ENCODE measurements at places on chromosomes 11 and 22. TPM values are rescaled to one million over a fixed set of nuclear protein-coding genes. Genes with fewer than 3 reads are reported as not detected.

The MDK gene
- total RNA-seq = 2.6 TPM

The RIC3 gene
- 52.9 TPM for total RNA-seq

The RIBC2 gene
- 1.6 TPM for total RNA-seq

The SLC37A4 gene
- total RNA-seq = 9.0 TPM

The USP47 gene
- 82.3 TPM for total RNA-seq

The CRYBB2 gene
- not detected for total RNA-seq

DNA sequence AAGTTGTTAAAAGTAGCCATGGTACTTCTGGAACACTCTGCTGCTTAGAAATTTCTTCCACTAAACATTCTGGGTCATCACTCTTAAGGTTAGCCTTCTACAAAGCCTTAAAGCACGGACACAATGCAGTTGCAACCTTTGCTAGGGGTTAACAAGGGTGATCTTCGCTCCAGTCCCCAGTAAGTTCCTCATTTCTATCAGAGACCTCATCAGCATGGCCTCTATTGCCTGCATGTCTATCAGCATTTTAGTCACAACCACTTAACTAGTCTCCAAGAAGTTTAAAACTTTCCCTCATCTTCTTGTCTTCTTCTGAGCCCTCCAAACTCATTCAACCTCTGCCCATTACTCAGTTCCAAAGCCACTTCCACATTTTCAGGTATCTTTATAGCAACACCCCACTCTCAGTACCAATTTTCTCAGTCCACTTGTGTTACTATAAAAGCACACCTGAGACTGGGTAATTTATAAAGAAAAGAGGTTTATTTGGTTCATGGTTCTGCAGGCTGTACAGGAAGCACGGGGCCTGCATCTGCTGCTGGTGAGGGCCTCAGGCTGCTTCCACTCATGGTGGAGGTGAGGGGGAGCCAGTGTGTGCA is 48.7 kb upstream of the TH start:
- no peak overlapping the region for H3K27ac ChIP-seq
- DNase-seq = no peak
- H3K27me3 ChIP-seq = peaks cover 12% of the 10 kb centered on the region
- no peak overlapping the region for H3K4me3 ChIP-seq

- H3K4me3 ChIP-seq = peak within 1 kb of the TSS; percentile 91
- no peaks in the 10 kb centered on the region for H3K36me3 ChIP-seq
- peaks cover 11% of the 10 kb centered on the region for H3K4me1 ChIP-seq
- peaks cover 3% of the 10 kb centered on the region for H3K27me3 ChIP-seq
- peak; percentile 62 for DNase-seq
Observed at GRCh38 chr11:68003846-68004550, at the start of gene UNC93B1. Gene UNC93B1 (minus strand): TSS chr11:68004097. CDS start chr11:68004043, 54 bp downstream.

GRCh38 chr11:119885861-119886567 is 157.0 kb upstream of the NECTIN1 start:
- no peak overlapping the region for H3K4me3 ChIP-seq
- no peak overlapping the region for H3K27ac ChIP-seq
- H3K36me3 ChIP-seq = no peaks in the 10 kb centered on the region
- peaks cover 64% of the 10 kb centered on the region for H3K27me3 ChIP-seq

GRCh38 chr11:69173331-69173730 is 17.6 kb downstream of the SMIM38 start:
- H3K4me3 ChIP-seq = no peak overlapping the region
- no peak for DNase-seq
- no peaks in the 10 kb centered on the region for H3K4me1 ChIP-seq

GRCh38 chr11:120658071-120658423 is 146.5 kb downstream of the GRIK4 start:
- no peaks in the 10 kb centered on the region for H3K36me3 ChIP-seq
- peaks cover 6% of the 10 kb centered on the region for H3K4me1 ChIP-seq
- DNase-seq = no peak
- H3K4me3 ChIP-seq = no peak overlapping the region
- peaks cover 49% of the 10 kb centered on the region for H3K27me3 ChIP-seq

DNA sequence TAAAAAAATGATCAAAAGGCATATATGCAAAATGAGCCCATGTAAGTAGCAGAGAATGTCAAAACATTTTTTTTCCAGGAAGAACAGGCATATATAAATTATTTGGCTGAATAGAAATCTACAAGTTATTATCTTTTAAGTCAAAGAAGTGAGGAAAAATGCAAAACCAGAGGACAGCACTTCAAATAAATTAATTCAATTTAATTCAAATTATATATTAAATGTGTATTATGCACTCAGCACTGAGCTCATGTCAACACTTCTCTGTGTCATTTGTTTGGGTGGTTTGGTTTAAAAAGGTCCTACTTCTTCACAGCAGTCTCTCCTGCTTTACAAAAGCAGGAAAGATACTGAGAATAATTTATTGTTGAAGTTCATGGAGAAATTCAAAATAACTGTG is 41.9 kb upstream of the PDGFD start:
- H3K27ac ChIP-seq = no peak overlapping the region
- H3K36me3 ChIP-seq = no peaks in the 10 kb centered on the region
- peaks cover 5% of the 10 kb centered on the region for H3K27me3 ChIP-seq
- DNase-seq = no peak
- no peaks in the 10 kb centered on the region for H3K4me1 ChIP-seq
- no peak overlapping the region for H3K4me3 ChIP-seq

GRCh38 chr22:50633086-50633485 is 5.1 kb upstream of the ARSA start:
- H3K27me3 ChIP-seq = no peaks in the 10 kb centered on the region
- H3K4me3 ChIP-seq = no peak overlapping the region
- no peak overlapping the region for H3K27ac ChIP-seq
- peaks cover 5% of the 10 kb centered on the region for H3K36me3 ChIP-seq

GRCh38 chr11:30285416-30286121 is 37.3 kb upstream of the ARL14EP start:
- DNase-seq = no peak
- H3K27me3 ChIP-seq = peaks cover 2% of the 10 kb centered on the region
- H3K36me3 ChIP-seq = no peaks in the 10 kb centered on the region

DNA sequence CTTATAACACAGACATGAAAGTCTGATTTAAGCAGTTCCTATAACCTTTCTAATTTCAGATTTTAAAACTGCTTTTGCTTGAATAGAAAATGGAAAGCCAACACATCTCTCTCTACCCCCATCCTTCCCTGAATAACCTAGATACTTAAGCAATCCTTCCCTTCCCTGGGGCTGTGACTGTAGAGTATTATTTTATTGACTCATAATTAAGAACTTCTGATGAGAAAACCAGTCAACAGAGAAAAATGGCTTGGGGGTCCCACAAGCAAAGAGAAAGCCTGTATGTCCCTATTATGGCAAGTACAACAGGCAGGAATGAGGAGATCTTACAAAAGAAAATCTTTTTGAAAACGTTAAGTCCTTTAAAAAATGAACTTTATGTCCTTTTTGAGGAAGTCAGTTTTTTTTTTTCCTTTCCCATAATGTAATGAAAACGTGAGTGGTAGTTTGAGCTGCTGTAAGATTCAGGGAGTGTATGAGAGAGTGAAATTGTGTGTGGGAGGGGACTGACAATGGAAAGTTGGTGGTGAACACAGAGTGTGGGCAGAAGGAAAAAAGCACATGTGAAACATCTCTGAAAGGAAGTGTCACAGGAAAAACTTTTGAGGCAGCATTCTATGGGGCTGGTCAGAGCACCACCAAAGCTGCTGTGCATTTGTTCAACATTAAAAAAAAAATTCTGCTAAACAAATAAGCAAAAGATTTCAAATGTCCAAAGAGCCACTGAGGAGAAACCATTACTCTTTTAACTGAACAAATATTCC is 154.6 kb downstream of the MAML2 start:
- peak overlapping the region; percentile 72 for H3K4me3 ChIP-seq
- H3K4me1 ChIP-seq = peaks cover 39% of the 10 kb centered on the region
- no peak for DNase-seq
- H3K36me3 ChIP-seq = peaks cover 8% of the 10 kb centered on the region
- H3K27me3 ChIP-seq = no peaks in the 10 kb centered on the region
- peak overlapping the region; percentile 82 for H3K27ac ChIP-seq

- no peak for DNase-seq
- H3K4me1 ChIP-seq = peaks cover 4% of the 10 kb centered on the region
- no peak overlapping the region for H3K27ac ChIP-seq
- H3K27me3 ChIP-seq = no peaks in the 10 kb centered on the region
- no peak overlapping the region for H3K4me3 ChIP-seq
Observed at GRCh38 chr11:130571519-130571918, 123.1 kb downstream of the ADAMTS15 start.

- H3K36me3 ChIP-seq = peaks cover 6% of the 10 kb centered on the region
- DNase-seq = no peak
- peak overlapping the region; percentile 88 for H3K4me3 ChIP-seq
- H3K4me1 ChIP-seq = peaks cover 36% of the 10 kb centered on the region
- no peaks in the 10 kb centered on the region for H3K27me3 ChIP-seq
Observed at GRCh38 chr11:67400942-67401494, 640 bp downstream of the PPP1CA start.

DNA sequence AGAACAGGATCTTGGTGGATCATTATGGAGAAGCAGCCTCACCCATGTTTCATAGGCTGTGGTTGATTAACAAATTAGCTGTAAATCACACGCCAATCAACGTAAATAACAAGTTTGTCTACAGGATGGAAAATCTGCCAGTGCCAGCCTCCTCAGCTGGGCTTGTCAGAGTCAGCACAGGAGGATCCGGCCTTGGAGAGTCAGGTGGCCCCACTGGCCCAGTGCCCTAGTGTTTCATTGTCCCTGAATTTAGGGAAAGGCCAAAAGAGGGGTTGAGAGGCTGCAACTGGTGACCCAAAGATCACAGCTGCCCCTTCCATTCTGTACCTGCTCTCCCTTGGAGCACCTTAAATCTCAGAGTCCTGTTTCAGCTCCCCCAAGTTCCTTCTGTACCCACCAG is 42.4 kb downstream of the TRIM29 start:
- DNase-seq = no peak
- H3K4me3 ChIP-seq = no peak overlapping the region
- no peak overlapping the region for H3K27ac ChIP-seq
- H3K27me3 ChIP-seq = peaks cover 34% of the 10 kb centered on the region
- no peaks in the 10 kb centered on the region for H3K36me3 ChIP-seq

GRCh38 chr11:120707663-120708062 is 196.1 kb downstream of the GRIK4 start:
- H3K27ac ChIP-seq = no peak overlapping the region
- no peaks in the 10 kb centered on the region for H3K4me1 ChIP-seq

DNA sequence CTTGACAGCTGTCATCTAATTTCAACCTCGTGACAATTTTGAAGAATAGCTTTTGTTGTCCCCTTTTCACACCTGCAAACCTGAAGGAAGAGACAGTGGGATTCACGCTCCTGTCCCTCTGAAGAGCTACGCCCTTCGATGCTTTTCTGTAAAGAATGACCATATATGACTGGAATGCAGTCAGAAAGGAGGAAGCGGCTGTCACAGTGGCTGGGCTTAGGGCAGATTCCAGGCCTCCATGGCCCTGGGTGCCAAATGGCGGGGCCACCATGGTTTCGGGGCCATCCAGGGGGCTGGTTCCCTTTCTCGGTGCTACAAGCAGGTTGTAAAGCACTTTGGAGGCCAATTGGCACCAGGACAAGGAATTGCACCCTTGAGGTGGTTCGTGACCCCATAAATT is 22.2 kb upstream of the FGF19 start:
- H3K27me3 ChIP-seq = peaks cover 85% of the 10 kb centered on the region
- H3K36me3 ChIP-seq = peaks cover 7% of the 10 kb centered on the region
- H3K4me1 ChIP-seq = peaks cover 4% of the 10 kb centered on the region

DNA sequence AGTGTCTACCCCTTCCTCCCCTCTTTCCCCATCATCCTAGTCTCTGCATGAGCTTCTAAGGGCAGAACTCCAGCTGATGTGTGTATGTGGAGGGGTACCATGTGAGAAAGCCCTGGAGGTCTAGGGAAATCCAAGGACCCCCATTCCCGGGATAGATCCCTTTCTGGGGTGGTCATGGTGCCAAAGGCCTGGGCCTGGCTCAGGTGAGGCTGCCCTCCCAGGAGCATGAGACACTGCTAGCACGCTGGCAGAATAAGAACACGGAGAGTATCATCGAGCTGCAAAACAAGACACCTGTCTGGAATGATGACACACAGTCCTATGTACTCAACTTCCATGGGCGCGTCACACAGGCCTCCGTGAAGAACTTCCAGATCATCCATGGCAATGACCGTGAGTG is 19.6 kb downstream of the TUB start:
- no peaks in the 10 kb centered on the region for H3K27me3 ChIP-seq
- DNase-seq = no peak
- peaks cover 8% of the 10 kb centered on the region for H3K36me3 ChIP-seq
- H3K4me3 ChIP-seq = no peak overlapping the region

GRCh38 chr11:61923166-61924063 is 6.0 kb upstream of the RAB3IL1 start:
- no peak overlapping the region for H3K4me3 ChIP-seq
- H3K4me1 ChIP-seq = peaks cover 3% of the 10 kb centered on the region
- H3K27ac ChIP-seq = peak overlapping the region; percentile 65
- no peak for DNase-seq
